ENCODE measurements at places on chromosomes 6 and 20.

DNA sequence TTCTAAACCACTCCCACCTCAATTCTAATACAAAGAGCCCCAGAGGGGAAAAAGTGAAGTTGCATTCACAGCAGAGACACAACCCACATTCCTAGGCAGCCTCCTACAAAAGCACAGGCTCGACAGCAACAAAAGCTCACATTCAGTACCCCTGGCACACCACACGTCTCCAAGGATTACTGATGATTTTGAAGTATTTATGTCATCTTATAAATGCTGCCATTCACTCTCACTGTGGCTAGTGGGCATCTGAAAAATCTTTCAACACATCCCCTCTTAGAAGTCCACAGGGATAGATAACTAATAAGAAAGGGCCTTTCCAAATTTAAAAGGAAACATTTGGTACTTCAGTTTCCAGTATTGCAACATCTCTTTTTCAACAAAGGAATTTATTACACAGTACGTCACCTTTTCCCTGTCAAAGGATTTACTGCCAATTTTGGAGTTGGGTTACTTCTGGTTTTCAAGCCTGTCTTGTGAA lies 146.7 kb downstream of the TASP1 start:
- DNase-seq = no peak

- DNase-seq = no peak
Measured at GRCh38 chr20:2771631-2772080, 28.8 kb downstream of the CPXM1 start.

DNA sequence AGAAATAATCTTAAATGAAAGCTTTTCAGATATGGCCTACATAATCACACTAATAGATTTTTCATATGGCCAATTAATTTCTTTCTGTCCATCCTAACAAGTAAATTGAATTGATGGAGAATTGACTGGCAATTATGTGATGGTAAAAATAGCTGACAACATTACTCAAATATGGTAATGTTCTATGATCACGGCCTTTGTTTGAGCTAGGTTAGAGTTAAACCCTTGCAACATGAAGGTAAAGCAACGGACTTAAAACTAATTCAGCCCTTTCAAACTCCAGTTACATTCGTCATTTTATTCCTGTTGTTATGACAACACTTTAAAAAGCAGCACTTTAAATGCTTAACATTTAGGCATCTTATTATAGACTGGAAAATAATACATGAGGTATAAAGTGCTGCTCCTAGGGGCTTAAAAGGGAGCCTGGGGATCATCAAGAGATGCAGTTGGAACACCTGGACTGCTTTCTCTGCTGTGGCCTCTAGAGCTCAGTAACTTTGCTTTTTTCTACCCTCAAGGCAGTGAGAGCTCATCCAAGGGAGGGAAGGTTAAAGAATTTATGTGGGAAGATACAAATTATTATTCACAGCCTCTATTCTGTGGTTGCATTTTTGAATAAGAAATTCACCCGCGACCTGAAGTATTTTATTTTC lies 46.9 kb downstream of the RIPOR2 start:
- no peak for DNase-seq

- DNase-seq = no peak
Measured at GRCh38 chr6:39678914-39679313, 46.3 kb downstream of the KIF6 start.

DNA sequence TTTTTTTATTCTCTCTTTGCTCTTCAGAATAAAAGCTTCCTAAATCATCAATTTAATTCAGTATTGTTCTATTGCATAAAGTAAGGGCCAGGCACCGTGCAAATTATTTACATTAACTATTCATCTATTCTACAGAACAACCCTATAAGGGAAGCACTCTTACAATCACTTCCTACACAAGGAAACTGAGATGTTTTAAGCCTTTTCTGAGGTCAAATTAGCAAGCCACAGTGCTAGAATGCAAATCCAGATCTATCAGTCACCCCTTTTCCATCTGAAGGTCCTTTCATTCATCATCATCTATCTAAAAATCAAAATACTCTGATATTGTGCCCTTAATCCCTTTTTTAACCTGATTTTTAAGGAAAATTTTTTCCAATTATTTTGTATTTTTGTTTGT lies 31.2 kb downstream of the FRK start:
- no peak for DNase-seq

GRCh38 chr6:52543262-52543661 lies 33.6 kb downstream of the TRAM2 start:
- DNase-seq = no peak

DNA sequence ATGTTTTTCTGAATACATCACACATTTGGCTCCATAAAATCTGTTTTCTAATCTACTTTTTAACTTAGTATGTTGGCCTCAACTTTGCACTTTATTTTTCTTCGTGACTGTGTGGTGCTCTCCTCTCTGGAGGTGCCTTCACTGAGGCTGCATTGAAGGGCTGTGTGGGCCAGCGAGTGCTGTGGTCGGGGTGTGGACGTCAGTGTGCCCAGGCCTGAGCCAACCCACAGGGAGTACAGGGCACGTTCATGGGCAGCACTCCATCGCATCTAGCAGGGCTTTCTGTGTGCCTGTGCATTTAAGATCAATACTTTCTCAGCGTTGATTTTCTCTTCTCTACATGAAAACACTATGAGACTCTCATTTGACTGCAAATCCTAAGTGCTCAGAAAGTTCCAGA lies 37.8 kb downstream of the DACT2 start:
- no peak for DNase-seq

DNA sequence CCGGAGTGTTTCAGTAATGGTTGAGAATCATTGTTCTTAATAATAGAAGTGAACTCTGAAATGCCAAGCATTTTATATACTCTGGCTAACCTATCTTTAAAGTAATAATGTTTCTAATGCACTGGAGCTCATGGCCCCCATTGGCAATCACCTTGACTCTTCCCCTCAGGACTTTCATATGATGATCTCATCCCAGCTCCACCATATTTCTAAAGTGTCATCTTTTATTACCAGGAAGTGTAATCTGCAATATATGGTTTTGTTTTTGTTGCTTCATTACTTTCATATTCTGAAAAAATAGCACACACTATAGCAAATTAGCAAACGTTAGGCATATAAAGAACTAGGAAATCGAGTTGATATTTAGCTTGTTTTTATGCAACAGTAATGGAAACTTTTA lies 60.3 kb downstream of the TULP4 start:
- no peak for DNase-seq

DNA sequence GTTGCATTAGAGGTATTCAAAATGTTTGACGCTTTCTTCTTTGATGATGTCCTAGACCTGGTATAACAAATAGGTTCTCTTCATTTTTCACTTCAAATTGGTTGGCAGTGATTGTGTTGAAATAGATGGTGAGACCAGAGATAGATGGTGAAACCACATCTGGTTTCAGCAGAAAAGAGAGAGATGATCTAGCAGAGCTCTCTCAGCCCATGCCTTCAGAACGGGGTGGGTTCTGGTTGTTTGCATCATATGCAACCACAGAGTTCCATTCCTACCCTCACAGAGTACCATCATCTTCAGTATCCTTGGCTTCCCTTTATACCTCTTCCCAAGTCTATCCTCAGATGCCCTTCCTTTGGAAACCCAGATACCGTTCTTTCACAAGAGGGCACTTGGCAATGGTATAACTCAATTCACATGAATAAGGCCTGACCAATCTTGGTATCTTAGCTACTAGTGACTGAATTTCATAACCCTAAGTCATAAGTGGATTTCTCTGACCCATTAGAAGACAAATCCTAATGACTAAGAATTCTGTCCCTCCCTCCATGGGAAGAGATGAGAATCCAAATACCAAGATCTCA lies 93.7 kb downstream of the UBE3D start:
- DNase-seq = no peak

DNA sequence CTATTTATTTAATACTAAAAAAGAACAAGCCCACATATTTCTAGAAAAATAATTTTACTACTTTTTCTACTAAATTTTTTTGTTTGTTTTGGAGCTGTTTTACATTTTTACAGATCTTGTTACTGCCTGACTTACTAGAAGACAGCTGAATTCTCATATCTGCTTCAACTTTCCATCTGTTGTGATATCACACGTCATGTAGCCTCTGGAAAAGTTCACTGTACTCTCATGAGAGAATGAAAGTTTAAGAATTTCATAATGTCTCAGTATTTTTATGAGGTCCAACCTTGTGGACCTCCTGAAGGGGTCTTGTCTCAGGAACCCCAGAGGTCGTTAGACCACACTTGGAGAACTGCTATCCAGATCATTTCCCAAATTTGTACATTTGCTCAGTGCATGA lies 81.7 kb upstream of the MTHFD1L start:
- DNase-seq = no peak

DNA sequence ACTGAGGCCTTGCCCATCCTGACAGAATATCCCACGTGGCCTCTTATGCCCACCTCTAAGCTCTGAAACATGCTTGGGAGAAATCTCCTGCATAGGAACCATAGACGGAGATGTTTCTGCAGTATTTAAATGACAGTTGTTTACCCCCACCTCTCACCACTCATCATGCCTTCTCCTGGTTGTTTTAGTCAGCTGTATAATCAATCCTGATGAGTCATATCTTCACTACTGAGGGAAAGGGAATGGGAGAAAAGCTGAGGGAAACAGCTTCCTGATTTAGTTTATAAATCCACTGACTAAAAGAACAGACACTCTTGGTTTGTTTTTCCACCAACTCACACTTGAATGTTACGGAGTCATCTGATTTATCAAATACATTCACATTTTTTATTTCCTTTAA lies 113.2 kb upstream of the TENT5A start:
- no peak for DNase-seq

DNA sequence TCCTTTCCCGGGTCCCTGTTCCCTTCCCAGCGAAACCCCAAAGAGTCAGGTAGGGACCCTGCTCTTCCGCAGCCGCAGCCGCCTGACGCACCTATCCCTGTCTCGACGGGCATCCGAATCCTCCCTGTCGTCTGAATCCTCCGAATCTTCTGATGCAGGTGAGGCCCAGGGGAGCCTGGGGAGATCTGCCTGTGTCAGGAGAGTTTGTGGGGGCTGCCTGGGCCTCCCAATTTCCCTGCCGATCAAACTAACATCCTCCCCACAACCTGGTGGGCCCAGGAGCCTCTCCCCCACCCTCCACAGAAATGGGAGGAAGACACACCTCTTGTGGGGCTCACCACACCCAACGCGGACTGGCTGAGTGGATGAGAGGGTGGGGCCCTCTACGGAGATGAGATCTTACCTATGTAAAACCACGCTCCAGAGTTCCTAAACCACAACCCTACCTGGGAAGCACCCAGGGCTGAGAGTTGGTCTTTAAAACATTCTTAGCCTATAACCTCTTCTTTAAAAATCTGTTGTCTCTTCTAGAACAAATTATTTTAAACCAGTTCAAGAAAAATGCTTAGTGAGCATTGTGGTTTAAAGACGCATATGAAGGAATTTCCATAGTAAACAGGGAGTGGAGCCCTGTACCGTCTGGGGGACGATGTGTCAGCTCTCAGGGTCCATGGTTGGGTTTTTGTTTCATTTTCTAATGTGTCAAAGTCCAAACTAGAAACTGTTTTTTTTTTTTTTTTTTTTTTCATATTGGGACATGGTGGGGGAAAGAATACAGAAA lies 1.7 kb downstream of the CDC25B start:
- no peak for DNase-seq

DNA sequence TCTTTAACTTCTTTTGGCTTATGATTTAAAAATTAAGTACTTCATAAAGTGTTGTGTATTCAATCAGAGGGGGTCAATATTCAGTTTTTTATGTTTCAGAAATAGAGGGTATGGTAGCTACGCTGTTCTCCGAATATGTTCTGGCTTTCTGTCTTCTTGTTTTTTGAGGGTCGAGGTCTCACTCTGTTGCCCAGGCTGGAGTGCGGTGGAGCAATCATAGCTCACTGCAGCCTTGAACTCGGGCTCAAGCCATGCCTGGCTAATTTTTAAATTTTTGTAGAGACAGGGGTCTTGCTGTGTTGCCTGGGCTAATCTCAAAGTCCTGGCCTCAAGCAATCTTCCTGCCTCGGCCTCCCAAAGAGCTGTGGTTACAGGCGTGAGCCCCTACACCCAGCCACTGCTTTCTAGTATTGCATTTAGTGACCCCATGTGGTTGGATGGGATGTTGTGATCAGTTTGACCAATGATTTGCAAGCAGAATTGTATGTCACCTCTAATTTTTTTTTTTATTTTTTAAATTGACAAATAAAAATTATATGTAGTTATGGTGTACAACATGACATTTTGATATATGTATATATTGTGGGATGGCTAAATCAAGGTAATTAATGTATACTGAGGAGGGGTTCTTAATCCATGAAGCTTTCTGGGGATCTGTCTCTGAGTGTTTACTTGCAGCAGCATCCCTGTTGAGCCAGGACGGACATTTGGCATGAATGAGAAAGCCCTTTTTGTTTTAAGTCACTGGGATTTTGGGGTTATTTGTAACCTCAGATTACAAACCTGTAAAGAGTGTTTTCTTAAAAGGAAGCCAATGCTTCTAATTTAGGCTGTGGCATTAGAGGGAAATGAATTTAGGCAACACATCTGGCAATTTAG lies 38.5 kb upstream of the DEK start:
- DNase-seq = no peak

- DNase-seq = no peak
Measured at GRCh38 chr6:145626857-145627256, 108.5 kb downstream of the EPM2A start.

DNA sequence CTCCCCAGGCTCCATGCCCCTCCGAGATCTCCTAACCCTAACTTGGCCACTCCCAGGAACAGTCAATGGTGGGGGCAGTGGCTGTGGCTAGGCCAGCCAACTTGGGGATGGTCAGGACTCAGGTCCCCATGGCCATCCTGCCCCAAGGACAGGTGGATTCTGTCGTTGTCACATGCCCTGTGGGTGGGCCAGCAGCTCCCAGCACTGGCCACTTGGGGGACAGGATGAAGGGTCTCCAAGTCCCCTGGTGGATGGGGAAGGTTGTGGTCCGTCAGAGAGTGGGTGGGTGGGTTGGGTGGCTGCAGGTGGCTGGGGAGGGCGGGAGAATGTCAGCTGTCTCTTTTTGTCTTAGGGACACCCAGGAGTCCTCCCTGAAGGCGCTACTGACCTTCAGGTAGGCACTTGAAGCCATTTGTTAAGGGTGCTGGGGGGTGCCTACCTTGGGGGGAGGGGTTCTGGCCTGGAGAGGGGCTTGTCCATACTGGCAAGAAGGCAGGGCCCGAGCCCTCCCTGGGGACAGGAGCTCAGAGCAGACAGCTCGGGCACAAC lies 5.5 kb downstream of the COL9A3 start:
- DNase-seq = no peak

DNA sequence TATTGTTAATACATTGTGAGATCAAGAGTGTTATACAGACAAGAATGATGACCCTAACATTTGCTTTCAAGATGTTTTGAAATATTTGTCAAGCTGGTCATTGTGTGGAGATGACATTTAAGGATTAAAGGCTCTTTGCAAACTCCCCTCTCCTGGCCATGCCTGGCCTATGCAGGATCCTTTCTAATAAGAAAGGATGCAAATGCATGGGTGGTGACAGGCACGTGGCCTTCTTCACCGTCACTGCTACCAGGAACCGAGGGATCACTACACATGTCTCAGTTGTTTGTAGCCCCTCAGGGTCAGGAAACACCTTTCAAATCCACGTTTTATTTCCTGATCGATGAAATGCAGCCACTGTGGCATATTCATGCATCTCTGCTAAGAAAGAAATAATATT lies 419.7 kb downstream of the PRKN start:
- no peak for DNase-seq

- no peak for DNase-seq
Measured at GRCh38 chr20:31991339-31991705, 18.9 kb upstream of the CCM2L start.
